ENCODE measurements at places on chromosomes 16 and 17.

DNA sequence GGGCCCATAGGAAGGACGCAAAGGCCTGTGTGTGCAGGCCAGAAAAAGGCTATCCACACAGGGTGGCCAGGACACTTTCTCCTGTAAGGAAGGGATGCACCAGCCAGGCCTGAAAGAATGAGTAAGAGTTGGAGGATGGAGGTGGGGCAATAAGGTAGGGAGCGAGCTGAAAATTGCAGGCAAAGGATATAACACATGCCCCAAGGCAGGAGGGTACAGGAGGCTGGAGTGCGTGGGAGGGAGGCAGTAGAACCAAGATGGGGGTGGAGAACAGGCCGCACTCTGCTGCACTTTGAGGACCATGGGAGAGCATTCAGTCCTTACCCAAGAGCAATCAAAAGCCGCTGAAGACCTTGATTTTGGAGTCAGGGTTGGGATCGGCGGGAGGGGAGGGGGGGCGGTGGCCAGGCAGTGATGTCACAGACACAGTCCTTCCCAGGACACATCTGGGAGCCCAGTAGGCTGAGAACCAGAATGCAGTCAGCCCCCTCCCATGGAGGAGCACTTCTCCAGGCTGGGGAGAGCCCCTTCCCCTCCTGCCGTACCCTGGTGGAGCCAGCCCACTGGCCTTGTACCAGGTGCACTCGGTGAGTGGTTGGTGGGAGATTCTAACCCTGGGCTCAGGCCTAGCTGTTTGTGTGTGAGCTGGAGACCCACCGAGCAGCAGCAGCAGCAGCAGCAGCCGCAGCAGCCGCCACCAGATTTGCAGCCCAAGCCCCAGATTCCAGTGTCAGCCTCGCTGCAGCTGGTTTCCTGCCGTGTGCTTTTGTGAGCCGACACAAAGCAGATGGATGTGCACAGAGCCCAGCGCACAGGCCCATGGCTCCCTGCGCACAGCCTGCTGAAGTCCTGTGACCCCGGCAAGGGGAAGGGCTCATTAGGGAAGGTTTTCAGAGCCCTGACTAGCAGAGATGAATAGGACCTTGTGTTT is 17.5 kb downstream of the ANKRD40 start:
- DNase-seq, result no peak

DNA sequence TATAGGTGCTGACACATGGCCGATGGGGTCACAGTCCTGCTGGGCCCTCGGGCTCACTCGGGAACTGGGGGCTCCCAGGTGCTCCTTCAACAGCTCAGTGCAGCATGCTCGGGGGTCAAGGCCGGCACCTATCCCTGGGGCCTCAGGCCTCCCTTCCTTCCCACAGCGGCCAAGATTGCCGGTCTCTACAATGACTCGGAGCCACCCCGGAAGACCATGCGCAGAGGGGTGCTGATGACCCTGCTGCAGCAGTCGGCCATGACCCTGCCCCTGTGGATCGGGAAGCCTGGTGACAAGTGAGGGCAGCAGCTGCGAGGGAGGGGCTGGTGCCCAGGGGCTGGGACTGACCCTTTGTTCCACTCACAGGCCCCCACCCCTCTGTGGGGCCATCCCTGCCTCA is 6.9 kb downstream of the SULT1A2 start:
- DNase-seq, result no peak

- DNase-seq, result no peak
Observed at GRCh38 chr17:74758848-74759168, 10.4 kb downstream of the NHERF1 start.

DNA sequence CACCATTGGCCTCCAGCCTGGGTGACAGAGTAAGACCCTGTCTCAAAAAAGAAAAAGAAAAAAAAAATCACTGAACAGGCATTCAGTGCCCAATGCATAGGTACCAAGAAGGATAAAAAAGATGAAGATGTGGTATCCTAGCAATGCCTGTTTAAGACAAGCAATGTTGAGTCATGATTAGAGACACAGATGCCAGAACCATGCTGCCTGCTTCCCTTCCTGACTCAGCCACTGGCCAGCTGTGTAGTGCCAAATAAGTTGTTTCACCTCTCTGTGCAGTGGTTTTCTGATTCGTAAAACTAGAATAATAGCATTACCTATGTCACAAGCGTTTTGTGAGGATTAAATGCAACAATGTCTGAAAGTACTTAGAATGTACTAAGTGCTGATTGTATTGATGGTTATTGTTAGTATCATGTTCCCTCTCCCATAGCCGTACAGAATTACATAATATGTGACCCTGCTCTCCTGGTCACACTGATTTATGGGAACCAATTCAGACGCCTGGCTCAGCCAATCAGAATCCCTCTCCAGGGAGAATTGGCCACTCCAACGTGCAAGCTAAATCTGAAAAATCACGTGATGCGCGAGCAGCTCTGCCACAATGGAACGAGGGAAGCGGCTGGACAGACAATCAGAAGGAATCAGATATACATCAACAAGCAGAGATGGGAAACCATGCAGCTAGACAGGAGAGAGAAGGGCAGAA is 241.9 kb downstream of the SLC39A11 start:
- no peak for DNase-seq

DNA sequence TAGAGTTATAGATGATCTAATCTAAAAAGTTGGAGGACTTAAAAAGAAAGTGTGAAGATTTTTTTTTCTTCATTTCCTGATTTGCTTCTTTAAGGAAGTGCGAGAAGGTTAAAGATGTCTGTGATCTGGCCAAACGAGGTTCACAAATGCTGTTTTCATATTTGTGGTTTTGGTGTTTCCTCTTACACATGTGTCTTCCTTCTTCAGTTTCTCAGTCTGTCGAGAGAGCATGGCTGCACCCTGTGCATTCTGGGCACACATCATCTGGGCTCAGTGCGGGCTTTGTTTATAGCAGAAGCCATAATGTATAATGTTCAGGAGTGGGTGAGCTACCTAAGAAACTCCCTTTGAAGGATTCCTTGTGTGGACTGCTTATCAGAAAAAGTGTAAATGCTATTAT is 260.4 kb upstream of the TBX2 start:
- DNase-seq, result no peak

GRCh38 chr17:58254803-58255202 is 16.4 kb downstream of the LPO start:
- DNase-seq, result no peak

DNA sequence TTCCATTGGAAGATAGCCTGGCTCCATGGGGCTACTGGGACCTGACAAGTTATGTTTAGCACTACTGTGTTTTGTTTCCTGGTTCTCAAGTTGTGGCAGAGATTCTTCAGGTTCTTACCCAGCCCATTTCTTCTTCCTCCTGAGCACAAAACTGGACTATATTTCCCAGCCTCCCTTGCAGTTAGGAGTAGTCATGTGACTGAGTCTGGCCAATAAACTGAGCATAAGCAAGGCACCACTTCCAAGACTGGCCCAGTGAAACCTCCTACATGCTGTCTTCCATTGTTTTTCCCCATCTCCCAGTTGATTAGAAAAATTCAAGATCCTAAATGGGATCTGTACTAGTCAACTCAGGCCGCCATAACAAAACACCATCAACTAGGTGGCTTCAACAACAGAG is 28.2 kb upstream of the RBBP6 start:
- DNase-seq, result no peak

GRCh38 chr16:89100601-89101302 is 7.1 kb downstream of the ACSF3 start:
- DNase-seq, result no peak

- DNase-seq, result no peak
Observed at GRCh38 chr16:74073456-74073855, 223.2 kb upstream of the PSMD7 start.

DNA sequence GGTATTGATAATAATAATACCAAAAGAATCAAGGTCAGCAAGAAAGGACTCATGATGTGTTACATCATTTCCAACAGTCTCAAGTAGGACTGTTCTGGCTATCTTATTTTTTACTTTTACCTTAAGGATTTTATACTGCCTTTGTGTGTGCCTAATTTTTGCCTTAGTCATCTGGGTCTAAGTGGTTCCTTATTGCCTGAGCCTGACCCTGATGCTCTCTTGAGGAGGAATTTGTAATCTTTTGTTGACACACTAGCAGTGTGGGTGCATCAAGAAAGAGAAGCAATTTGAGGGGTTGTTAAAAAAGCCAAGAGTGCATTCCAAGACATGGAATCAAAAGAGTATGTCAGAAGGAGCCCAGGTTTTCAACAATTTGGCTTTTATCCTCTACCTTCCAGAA is 59.3 kb downstream of the TMEM100 start:
- no peak for DNase-seq

- no peak for DNase-seq
Observed at GRCh38 chr17:63434951-63435571, 11.0 kb downstream of the CYB561 start.

DNA sequence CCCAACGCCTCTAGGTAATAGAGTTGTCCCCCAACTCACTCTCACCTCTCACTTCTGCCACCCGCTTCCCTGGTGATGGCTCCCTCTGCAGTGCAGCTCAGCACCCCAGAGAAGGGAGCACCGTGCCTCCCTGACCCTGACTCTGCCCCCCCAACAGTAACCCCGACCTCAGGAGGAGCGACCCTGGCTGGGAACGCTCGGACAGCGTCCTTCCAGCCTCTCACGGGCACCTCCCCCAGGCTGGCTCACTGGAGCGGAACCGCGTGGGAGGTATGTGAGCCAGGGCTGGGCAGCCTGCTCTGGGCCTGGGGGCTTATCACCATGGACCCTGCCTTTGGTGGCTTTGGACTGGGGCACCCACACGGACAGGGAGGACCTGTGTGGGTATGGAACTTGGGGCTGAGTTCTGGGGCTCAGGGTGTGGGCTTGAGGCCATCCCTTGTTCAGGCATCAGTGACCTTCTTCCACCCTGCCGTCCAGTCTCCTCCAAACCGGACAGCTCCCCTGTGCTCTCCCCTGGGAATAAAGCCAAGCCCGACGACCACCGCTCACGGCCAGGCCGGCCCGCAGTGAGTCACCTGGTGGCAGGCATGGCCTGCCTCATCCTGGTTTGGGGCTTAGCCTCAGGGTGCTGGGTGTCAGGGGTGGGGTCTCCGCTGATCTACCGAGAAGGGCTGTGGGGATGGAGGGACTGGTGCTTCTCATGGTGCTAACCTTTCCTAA is 6.7 kb upstream of the C17orf107 start:
- no peak for DNase-seq

GRCh38 chr16:4957420-4957719 is 760 bp upstream of the SEC14L5 start:
- no peak for DNase-seq

- DNase-seq, result no peak
Observed at GRCh38 chr17:28347261-28347891, 10.0 kb downstream of the POLDIP2 start.

DNA sequence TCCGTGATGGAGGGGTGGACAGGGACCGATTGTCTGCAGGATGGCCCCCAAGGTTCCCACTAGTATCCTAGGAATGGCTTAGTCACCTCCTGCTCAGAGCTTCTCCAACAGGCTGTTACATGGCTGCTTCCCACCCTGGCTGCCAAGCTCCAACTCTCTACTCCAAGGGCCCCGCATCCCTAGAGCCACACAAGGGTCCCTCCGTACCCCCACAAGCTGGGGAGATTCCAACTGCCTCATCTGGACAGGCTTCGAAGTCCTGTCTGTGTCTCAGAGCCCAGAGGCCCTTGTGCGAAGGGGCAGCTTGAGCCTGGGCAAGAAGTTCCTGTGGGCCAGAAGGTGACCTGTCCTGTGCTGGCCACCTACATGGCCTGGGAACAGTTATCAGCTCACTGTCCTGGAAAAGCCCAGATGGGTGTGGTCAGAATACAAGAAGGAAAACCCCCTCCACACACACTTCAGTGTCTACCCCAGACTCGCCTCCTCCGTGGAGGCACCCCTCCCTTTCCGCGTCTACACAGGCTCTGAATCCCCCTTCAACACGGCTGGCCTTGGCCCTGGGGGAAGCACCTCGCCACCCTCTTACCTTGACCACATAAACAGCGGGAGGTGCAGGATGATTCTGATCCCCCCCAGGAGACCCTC is 586 bp downstream of the MEAK7 start:
- no peak for DNase-seq

DNA sequence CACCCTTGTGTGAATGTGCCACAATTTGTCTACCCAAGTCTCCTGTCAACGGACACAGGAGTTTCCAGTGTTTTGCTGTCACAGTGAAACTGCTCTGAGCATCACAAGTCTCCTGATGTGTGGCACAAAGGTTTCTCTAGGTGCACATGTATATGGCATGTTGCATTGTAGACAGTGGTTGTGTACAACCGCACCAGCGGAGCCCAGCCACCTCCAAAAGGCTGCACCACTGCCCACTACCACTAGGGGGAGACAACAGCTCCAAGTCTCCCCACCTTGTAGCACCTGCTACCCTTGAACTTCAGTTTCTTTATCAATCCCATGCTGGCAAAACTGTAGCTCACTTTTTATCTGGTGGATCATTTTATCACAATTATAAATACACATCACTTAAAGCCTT is 95.5 kb upstream of the ZNF469 start:
- no peak for DNase-seq

GRCh38 chr17:75692976-75693375 is 25.8 kb downstream of the SAP30BP start:
- DNase-seq, result no peak

DNA sequence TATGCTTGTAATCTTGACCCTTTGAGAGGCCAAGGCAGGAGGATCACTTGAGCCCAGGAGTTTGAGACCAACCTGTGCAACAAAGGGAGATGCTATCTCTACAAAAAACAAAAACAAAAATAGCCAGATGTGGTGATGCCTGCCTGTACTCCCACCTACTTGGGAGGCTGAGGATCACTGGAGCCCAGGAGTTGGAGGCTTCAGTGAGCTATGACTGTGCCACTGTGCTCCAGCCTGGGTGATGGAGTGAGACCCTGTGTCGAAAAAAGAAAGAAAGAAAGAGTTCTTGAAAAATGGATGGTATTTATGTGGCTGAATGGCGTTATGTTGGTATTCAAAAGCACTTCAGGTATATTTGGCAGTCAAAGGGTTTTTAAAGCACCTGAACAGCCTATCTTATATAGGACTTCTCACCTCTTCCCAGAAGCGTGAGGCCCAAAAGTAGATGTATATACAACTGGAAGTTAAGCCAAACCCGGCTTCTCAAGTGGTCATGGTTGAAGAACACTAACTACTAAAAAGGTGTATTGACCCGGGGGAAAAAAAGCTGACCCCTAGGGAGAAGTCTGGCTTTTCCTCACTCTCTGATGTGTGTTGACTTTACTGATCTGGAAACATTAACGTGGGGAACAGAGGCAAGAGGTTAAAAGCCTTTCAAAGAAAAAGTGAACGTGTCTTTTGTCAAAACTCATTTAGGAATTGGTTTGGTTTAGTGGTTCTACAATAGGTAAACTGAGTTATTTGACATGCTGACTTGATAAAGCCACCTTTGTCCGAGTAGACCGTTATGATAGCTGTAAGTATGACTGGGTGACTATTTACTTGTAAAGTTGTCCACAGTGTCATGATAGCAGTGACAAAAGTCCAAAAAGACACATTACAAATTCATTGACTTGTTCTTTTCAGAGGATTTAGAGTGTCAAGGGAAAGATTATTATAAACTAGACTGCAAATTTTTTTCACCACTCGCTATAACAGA is 183.4 kb downstream of the IRX3 start:
- no peak for DNase-seq

GRCh38 chr17:74825952-74826719 is 33.5 kb downstream of the GRIN2C start:
- no peak for DNase-seq
